RKO (cell line): ENCODE measurements at places on chromosomes 3 and 15.

DNA sequence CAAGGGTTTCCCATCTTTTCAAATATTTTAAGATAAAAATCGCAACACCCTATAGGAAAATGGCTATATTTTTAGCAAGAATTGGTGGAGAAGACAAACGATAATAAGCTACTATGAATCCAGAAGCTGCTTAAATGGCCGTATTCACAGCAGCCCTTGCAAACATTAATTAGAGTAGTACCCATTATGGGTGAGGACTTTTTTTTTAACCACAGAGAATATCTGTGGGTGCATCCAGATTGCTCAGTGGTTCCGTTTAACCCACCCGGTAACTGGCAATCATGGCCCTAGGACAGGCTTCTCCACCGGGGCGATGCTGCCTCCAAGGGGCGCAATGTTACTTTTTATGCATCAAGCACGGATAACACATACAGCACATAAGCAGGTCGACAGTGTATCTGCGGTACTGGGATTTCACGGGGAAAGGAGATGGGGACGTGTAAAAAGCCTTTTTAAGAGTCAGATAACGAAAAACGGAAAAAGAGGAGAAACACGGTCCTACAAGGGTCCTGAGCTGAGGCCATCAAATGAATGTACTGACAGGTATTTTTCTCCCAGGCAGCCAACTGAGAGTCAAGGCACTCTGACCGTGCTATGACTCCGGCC is 968 bp upstream of the TMEM266 start:
- no peak for DNase-seq

- DNase-seq: no peak
Observed at GRCh38 chr15:25824618-25825017, 38.5 kb downstream of the ATP10A start.

GRCh38 chr15:75325922-75326321 is 9.9 kb upstream of the COMMD4 start:
- DNase-seq: no peak

DNA sequence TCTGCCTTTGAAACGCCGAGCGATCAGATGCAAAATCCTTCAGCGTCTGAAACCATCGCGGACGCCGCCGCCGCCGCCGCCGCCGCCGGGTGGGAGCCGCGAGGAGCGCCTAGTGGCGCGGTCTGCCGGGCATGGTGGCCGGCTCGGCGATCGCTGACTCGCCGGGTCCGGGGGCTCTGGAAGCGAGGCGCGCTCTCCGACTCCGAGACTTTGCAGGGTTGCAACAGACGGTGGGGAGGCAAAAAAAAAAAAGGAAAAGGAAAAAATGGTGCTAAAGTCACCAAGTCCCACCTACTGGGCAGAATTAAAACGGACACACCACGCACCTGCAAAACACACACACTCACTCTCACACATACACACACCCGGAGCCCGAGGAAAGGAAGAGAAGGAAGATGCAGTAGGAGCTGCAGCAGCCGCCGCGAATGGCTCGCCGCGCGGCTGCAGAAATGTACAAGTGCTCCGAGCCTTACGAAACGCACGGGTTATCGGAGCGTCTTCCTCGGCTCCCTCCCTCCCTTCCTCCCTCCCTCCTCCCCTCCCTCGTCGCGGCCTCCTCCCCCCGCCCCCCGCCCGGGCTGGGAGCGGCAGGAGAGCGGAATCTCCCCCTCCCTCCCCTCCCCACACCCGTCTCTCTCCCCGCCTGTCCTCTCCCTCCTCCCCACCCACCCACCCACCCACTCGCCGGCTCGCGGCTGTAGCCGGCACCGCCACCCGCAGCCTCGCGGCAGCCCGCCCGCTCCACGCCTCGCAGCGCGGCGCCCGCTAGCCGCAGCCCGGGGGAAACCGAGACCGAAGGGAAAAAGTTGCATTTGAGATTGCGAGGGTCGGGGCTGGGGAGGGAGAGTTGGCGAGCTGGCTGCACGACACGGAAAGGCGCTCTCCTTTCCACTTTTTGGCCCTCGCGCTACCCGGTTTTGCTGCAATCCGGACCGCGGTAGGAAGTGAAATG is at the start of gene NTRK3:
Gene NTRK3, minus strand, starts transcription at position 461 of the 952 bp plus-strand sequence. CDS start 586 bp downstream, outside the sequence.
- DNase-seq: no peak

- no peak for DNase-seq
Observed at GRCh38 chr15:47542312-47542989, 174.9 kb upstream of the SEMA6D start.

GRCh38 chr15:50751394-50751793 is 14.1 kb downstream of the SPPL2A start:
- no peak for DNase-seq

- DNase-seq: no peak
Observed at GRCh38 chr15:64535460-64536243, 75.3 kb downstream of the ZNF609 start.

DNA sequence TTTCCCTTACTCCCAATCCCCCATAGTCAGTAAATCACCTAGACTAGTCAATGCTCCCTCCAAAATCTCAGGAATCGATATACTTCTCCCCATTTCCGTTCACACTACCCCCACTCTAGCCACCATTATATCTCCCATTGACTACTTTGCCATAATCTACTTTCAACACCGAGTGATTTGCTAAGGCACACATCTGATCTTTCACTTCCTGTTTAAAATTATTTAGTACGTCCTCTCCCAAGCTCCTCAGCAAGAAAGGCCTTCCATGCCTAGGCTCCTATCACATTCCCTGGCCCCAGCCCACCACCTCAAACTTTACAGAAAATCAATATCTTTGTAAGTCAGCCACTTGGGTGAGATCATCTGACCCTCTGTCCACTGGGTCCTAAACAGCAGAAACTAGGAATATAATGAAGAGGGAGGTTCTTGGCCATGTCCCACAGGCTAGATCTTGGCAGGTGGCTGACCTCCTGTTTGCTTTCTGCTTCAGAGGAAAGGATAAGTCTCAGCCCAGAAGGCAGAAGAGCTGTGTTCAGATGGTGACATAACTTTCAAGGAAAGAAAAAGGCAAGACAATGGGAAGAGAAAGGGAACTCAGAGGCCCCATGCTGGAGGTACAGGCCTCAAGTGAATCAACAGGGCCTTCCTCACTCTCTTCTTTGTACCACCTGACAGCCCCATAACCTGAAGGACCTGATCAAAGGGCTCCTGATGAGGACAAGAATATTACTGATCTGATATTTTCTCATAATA is 103.0 kb downstream of the RPL22L1 start:
- no peak for DNase-seq

GRCh38 chr3:181565416-181565815 is 146.3 kb upstream of the SOX2 start:
- DNase-seq: no peak

- no peak for DNase-seq
Observed at GRCh38 chr15:28191832-28192231, 92.7 kb upstream of the OCA2 start.

- no peak for DNase-seq
Observed at GRCh38 chr3:188076176-188076575, 77.8 kb upstream of the LPP start.

DNA sequence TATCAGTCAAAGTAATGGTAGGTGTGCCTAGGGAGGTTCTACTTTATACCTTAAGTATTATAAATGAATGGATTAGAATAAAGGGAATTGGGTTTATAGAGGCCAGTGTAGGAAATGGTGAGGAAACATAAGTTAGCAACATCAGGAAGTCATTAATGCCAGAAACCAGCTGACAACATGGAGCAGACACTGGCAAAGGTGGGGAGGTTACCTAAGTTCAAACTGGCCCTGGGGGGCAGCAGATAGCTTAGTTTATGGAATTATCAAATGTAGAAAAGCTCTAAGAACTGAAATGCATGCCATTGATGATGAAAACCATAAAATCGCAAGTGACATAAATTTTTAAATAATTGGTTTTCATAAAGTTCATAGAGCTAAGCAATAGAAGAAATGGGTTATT is 498.6 kb downstream of the NAALADL2 start:
- no peak for DNase-seq

DNA sequence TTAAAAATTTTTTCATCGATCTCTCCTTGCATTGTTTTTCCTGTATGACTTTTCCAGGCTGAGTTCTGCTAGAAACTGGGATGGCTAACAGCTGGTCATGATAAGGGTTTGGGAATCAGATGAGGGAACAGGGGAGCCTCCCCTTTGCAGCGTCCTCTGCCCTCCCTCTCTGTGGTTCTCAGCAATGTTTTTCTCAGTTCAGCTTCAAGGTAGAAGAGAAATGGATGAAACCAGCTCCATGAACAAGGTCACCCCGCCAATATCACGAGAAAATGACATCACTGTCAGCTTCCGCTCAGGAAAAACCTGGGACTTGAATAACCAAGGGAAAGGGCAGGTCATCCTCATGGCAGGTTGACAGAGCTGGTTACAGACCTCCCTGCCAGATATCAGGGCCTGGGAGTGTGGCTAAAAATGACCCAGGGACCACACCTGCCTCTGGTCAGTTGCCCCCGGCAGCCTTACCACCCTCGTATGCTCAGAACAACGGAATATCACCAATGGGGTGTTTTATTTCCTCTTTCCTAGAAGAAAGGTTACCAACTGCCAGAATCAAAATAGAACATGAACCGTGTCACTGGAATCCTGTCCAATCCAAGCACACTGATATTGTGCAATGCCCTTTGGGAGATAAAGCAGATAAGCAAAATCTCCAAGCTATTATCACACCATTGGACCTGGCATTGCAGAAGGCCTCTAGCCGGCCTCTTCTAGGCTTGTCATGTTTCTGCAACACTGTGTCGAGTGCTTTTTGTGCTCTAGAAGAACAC is 26.1 kb downstream of the LSM3 start:
- DNase-seq: no peak

DNA sequence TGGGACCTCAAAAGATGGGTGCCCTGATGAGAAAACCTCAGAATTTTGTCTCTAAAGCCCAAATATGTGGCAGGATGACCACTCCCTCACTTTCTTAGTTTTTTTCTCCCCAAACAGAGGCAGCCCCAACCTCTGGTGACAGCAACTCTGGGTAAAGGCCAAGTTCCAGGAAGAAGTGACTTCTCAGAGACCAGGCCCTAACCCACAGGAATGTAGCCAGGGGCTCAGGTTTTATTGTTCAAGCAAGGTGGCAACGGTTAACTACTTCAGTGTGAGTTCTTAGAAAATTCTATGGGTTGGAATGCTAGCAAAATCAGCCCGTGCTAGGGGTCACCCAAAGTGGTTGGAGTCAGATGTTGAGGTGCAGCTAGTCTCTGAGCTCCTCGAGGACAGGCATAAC is 5.1 kb upstream of the DNAJA4 start:
- DNase-seq: no peak

DNA sequence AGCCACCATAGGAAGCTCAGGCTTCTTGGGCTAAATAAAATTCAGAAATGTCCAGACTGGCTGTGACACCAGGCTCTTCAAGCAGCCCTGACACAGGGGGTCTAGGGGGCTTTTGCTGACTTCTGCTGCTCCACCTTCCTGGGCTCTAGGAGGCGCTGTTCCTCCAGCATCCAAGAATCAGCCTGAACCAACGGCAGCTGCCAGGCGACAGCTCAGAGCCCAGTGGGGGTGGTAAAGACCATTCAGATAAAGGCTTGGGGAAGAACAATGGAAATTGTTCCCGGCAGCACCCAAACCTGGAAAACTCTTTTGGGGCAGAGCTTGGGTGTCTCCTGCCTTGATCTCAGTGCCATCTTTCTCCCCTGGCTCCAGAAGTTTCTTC is 21.6 kb upstream of the PSTPIP1 start:
- no peak for DNase-seq

DNA sequence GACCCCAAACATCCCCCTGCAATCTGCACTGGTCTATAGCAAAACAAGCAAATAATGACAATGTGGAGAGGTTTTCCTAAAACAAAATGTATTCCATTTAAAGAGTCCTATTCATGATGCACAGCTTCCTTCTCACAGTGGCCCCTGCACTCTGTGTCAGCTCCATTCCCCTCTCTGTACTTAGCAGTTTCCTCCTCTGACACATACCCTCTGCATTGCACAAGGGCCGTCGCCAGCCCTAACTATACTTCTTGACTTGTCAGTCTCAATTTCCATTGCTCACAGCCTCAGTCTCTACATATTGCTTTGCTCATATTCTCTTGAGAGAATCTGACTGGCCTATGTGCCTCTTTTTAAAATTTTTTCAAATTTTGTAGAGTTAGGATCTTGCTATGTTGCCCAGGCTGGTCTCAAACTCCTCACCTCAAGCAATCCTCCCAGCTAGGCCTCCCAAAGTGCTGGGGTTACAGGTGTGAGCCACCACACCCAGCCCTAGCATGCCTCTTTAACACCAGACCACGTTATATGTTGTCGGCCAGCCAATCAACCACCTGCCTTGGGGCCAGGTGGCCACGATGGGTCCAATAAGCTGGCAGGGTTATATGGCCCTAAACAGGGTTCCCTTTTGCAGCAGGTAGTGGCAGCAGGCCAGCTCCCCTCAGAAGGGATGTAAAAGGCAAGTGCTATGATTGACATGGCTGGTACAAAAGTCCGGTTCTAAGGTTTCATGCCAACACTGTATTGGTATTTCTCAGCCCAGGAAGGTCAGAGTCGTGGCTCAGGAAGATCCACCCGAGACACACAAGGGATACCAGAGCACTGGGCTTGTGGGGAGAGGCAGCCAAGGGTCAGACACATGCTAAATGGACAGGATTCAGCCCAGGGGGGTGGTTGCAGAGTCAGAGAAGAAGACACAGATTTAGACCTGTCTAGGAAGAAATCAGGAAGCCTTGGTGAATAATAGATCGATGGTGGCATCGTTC is 59.0 kb upstream of the SMAD3 start:
- DNase-seq: no peak
